Astrocyte of the cerebellum (primary cell): ENCODE measurements at places on chromosomes 6 and 20.

GRCh38 chr20:41617059-41617901 lies 897 bp downstream of the CHD6 start:
- DNase-seq = no peak

- peak; percentile 29 for DNase-seq
Observed at GRCh38 chr6:2072453-2072852, 173.0 kb downstream of the GMDS start.

DNA sequence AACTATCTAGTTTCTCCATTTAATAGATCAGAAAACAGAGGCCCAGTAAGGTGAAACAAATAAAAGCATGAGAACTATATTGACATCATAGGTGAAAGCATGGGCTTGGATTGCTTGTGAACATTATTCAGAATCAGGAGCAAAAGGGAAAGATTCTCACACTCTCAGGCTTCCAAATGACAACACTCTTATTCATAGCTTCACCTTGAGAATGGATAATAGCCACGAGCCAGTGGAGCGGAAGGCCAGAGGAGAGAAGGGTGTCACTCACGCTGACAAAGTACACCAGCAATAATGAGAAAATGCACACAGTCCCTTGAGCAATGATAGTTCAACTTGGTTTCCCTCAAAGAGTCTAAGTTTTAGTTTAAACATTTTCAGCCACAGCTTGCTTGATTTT lies 339.0 kb downstream of the TPBG start:
- no peak for DNase-seq

GRCh38 chr6:56370561-56371211 lies 123.3 kb upstream of the COL21A1 start:
- DNase-seq = peak; percentile 91

DNA sequence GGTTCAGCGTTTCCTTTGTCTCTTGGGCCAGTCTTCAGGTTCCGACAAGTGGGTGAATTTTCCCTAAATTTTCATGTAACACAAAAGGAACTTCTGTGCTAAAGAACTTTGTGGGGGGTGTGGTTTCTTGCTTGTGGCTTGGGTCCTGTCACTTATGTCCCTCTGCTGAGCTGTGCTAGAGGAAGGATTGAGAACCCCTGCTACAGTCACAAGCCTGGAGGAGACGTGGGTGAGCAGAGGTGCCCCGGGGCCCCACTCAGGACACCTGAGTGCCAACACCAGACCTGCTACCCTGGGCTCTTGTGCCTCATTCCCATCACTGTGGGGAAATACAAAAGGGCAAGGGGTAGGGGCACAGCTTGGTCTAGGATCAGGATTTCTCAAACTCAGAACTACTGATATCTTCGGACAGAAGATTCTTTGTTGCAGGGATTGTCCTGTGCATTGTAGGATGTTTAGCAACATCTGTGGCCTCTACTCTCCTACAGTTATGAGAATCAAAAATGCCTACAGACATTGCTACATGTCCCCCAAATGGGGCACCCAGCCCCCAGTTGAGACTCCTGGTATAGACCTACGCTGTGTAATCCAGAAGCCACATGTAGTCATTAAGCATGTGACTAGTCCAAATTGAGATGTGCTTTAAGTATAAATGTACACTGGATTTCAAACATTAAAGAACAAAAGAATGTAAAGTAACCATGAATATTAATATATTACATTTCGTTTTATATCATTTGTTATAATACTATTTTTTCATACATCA lies 128.7 kb downstream of the LY86 start:
- DNase-seq = no peak

DNA sequence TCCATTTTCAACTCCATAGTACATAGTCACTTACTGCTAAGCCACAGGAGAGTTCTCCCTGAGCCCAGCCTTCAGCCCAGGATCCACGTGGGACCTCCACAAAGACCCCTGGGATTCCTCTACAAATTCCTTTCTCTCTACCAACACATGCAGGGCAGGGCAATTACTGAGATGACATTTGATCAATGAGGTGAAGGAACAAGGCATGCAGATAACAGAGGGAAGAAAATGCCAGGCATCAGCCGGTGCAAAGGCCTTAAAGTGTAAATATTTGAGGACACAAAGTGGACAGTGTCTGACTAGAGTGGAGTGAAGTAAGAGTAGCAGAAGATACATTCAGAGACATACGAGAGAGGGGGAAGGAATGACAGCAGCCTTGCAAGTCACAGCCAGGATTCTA lies 70.2 kb downstream of the HS3ST5 start:
- no peak for DNase-seq

DNA sequence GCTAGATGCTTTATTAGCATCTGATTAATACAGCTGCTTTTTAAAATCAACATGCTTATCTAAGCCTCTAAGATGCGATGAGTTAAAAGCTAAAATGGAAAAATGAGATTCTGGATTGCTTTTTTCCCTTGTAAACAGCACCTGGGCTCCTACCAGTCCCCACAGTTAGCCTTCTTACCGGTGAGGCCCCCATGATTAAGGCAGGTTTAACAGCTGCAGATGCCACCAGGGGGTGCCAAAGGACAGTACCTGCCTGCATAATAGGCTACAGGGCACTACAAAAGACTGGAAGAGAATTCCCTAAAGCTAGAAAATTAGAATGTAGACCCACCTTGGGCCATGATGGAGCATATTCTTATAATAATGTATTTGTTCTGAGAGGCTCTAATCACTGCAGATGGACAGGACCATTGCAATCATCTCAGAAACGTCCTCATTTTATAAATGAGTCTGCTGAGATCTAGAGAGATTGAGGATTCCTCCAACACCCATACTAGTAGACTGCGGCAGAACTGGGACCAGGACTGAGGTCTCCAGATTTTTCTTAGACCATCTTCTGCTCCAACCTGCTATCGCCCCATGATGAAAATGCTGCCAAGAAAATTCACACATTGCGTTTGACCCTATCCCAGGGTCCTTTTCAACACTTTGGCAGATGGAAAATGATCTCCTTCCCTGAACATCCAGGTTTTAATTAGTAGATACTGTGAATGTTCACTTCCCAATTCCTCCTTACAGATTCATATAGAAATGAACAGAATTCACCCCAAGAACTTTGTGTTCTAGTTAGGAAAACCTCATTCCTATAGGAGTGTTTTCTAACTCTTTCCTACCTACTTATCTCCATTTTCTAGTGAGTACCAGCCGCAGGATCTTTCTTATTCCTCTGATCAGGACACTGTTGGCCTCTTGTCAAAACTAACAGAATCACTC lies 148.8 kb downstream of the RPS12 start:
- peak; percentile 46 for DNase-seq

GRCh38 chr6:152096863-152097496 lies 289.5 kb downstream of the ESR1 start:
- DNase-seq = peak; percentile 51

DNA sequence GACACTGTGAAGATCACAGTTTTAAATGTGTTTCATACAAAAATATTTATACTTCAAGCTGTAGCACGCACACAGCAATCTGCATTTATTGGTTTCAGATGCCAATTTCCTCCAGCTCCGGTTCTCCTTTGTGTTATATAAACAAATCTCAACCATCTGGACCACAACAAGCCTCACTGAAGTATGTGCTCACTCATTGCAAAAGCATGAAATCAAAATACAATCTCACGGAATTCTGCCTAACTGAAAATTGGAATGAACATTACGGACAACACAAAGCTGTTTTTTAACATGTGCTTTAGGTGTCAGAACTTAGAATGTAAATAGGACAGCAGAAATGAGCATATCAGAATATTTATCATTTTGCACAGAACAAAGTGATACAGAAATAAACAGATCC lies 38.0 kb downstream of the RCAN2 start:
- peak; percentile 81 for DNase-seq

GRCh38 chr20:41232973-41233926 lies 84.3 kb downstream of the ZHX3 start:
- DNase-seq = peak; percentile 55

- DNase-seq = no peak
Observed at GRCh38 chr6:22884456-22884855, 315.1 kb downstream of the HDGFL1 start.

- no peak for DNase-seq
Observed at GRCh38 chr6:31829633-31830283, 2.2 kb downstream of the HSPA1B start.

DNA sequence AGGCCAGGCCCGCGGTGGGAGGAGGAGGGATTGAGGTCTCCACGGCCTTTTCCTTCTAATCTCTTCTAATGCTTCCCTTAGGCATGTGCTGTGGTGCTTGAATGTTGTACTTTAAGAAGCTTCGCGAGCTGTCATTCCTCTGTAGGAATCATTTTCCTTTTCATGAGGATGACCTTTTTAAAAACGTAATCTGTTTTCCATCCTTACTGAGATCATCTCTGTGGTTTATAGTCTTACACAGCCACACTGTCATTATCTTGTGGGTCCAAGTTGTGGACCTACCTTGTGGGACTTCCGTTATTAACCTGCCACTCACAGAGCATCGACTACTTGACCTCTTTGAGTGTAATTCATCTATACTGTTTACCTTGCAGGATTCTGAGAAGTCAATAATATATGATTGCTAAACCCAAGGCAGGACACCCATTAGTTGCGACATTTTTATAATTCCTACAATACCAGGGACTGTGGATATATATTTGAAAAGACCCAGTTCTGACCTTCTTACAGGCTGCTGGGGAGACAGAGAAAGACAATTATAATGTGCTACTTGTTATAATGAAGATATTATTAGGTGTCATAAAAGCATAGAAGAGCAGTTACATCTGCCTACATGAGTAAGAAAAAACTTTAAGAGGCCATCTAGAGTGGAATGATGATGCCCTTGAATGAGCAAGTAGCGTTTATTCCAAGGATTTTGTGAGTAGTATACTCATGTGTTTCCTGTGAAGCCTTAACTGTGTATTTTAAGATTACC lies 842 bp downstream of the SLC25A27 start:
- DNase-seq = no peak

DNA sequence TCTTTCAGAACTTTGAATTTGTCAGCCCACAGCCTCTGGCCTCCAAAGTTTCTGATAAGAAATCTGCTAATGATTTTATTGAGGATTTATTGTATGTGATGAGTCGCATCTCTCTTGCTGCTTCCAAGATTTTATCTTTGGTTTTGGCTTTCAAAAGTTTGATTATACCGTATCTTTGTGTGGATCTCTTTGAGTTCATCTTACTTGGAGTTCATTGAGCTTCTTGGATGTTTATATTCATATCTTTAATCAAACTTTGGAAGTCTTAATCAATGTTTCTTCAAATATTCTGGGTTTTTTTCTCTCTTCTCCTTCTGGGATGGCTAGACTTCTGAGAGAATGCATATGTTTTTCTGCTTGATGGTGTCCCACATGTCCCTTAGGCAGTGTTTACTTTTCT lies 3.3 kb upstream of the ASIP start:
- no peak for DNase-seq

DNA sequence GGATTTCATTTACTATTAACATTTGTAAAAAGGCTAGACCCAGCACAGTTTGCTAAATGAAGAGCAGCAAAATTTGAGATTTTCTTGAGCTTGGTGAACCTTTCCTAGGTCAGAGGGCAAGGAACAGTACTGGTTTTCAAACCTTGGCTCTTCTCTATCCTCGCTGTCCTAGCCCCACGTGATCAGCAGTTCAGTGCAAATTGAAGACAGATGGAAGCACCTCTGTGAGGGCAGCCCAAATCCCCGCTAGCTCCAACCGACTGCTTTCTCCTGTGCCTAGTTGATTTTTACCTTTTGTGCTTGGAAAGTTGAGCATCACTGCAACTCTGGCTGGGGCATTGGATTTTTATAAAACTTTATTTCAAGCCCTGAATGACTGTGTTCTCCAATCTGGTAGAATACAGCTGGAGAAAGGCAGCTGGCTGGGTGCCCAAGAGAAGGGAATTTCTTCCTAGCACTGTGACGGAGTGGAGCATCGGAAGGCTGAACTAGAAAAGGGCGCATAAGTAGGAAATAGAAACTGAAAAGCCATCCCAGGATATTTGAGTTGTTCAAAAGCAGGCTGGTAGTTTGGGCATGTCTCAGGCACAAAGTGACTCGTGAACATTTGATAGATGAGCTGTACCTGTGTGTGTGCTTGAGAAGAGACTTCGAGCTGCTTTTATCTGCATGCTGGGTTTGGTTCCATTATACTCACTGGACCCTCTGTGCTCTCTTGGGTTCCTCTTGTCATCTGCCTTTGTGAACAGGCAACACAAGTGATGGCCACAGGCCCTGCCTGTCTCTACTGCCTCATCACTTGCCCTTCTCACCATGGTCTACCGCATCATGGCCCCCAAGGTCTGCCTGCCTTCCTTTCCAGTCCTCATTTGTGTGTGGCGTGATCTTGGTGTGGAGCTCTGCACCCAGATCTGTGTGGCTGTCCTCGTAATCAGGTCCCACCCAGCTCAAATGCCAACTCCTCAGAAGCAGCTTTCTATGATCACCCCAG lies 2.3 kb downstream of the RNF114 start:
- no peak for DNase-seq

- DNase-seq = no peak
Observed at GRCh38 chr6:18596531-18596835, 209.3 kb downstream of the RNF144B start.

DNA sequence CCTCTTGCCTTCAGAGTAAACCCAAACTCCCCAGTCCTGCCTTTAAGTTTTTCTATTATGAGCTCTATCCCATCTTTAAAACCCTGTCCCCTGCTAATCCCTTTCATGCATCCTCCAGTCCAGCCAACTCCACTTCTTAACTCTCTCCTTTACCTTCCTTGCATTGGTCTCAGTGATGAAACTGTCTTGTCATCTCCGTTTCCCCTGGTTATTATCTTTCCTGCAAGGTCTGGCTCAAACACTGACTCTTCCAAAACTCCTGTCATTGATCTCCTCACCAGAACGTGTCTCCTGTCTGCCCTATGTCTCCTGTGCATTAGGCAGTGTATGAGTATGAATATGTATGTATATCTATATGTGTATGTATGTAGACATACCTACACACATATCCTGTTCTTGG lies 11.8 kb upstream of the FNDC1 start:
- DNase-seq = no peak

GRCh38 chr6:96948631-96949030 lies 24.1 kb downstream of the KLHL32 start:
- DNase-seq = no peak

GRCh38 chr6:106430466-106430865 lies 69.9 kb downstream of the CRYBG1 start:
- no peak for DNase-seq

- no peak for DNase-seq
Observed at GRCh38 chr20:31663838-31664695, 26.4 kb downstream of the COX4I2 start.

DNA sequence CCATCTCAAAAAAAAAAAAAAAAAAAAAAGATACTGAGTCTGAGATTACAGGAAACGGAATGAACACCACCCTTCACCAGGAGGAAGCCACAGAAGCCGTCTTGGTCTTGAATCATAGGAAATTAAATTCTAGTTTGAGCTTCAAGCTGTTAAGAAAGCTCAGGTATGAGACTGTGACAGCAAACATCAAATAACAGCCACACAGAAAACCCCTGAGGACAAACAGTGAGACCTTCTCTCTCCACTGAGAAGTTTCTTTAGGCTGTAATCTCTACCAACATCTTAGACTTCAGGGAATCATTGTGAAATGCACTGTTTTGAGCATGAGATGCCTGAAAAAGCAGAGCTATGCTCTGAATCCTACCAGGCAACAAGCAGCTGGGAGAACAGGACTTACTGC lies 30.8 kb downstream of the PDE10A start:
- DNase-seq = no peak
